MCF 10A (cell line): ENCODE measurements at places on chromosomes 13 and 19. TPM values are rescaled to one million over a fixed set of nuclear protein-coding genes. Genes with fewer than 3 reads are reported as not detected.

Gene OPA3
- total RNA-seq = 16.8 and 17.3 TPM in 2 replicates

Gene FBN3
- total RNA-seq = not detected in 2 replicates

Gene ATP8A2
- total RNA-seq = 0.26 and 0.34 TPM in 2 replicates

Gene ICAM5
- total RNA-seq = 4.7 and 7.7 TPM in 2 replicates

Gene TMIGD2
- total RNA-seq = not detected in 2 replicates

DNA sequence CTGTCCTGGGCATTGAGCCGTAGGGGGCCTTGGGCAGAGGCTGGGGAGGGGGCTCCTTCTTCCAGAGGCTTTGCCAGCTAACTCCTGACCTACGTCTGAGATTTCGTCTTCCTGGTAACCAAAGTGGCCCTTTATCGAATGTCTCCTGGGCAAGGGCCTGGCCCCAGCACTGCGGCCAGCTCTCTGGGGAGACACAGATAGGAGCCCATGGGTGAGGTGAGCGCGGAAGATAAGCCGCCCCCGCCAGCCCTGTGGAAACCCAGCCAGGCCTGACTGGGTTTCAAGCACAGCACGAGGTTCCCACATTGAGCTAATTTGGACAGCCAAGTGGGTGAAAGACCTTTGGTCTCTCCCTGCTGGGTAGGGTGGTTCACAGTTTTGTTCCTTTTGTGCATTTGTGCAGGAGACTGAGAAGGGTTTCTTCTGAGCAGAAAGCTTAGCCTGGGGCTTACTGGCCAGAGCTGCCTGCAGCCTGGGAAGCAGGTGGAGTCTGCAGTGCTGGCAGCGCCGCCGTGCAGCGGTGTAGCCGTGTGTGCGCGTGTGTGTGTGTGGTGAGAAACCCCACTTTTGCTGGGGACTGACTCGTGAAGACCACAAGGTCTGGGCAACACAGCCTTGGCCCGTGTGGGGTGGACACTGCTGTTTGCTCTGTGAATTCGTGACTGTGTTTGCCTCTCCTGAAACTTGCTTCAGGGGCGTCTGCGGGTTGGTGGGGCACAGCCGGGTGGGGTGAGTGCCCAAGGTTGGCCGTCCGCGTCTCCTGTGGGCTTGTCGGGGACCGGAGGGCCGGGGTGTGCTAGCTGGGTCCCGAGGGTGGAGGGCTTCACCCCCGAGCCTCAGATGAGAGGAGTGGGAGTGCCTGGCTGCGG is 2.5 kb downstream of the BSG start:
- peaks cover 27% of the 10 kb centered on the region for H3K36me3 ChIP-seq
- peaks cover 23% of the 10 kb centered on the region for H3K4me1 ChIP-seq
- peak; percentile 59 for DNase-seq
- H3K4me3 ChIP-seq = peak overlapping the region; percentile 85

DNA sequence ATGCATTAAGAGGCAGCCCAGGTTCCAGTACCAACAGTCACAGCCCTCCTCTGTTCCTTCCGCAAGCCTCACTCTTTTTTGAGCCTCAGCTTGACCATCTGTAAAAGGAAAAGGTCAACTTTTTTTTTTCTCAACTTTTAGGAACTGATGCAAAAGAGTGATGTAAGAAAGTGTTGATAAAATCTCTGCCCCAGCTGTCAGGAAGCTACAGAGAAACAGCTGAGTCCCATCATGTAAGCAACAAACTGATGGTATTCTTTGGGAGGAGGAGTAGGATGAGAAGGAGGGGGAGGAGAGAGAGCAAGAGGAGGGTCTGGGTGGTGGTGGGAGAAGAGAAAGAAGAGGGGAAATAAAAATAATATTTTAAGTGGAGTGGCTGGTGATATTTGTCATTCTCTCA is 233.9 kb upstream of the TSHZ3 start:
- H3K27ac ChIP-seq = no peak overlapping the region
- no peaks in the 10 kb centered on the region for H3K27me3 ChIP-seq
- H3K4me1 ChIP-seq = no peaks in the 10 kb centered on the region
- DNase-seq = no peak
- no peaks in the 10 kb centered on the region for H3K36me3 ChIP-seq

DNA sequence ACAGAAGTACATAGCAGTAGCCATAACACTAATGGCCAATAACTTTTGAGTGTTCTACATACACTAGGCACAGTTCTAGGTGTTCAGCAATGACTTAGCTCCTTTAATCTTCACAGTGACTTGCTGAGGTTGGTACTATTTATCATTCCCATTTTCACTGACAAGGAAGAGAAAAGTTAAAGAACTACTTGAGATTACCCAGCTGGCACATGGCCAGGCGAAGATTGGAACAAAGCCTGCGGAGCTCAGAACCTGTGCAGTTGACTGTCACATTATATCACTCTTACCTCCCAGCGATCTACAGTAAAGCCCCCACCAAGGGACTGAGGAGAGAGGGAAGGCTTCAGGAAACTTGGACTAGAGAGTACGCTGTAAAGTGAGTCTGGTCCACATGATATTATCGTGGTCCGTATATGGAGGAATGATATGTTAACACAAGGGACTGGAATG is 42.4 kb upstream of the WDFY2 start:
- H3K27ac ChIP-seq = no peak overlapping the region
- H3K36me3 ChIP-seq = no peaks in the 10 kb centered on the region
- H3K27me3 ChIP-seq = no peaks in the 10 kb centered on the region

DNA sequence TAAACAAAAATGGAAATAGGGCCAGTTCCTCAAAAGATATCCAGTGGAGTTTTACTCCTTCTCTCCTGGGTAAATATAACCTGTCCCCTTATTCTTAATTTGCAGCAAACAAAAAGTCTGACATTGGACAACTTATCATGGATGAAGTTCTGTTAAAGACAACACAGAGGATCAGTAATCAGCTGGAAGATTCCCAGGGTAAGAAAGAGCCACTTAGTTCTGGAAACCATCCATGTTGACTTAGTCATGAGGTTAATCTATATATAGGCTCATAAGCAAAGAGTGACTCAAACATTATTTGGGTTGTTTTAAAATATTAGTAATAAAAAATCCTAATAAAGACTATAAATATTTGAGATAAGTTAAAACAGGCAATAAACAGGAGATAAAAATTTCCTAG is 40.5 kb upstream of the EBPL start:
- no peak overlapping the region for H3K27ac ChIP-seq
- H3K4me1 ChIP-seq = no peaks in the 10 kb centered on the region
- no peaks in the 10 kb centered on the region for H3K27me3 ChIP-seq
- DNase-seq = peak; percentile 43
- no peak overlapping the region for H3K4me3 ChIP-seq

DNA sequence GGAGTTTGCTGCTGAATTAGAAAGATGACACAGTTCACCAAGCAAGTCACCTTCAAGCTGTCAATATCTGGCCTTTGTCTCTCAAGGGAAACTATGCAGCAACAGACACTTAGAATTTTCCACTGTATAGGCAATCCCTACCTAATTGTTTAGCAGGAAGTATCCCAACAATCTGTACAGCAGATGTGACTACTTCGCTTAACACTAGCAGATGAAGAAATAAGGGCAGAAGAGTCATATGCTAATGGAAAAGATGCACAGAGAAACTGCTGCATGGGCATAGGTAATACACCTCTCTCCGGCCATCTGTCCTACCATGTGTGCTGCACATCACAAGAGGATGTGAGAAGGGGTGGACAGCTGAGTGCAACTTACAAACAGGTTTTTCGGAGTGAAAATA is 851.2 kb downstream of the PCDH9 start:
- H3K4me3 ChIP-seq = no peak overlapping the region
- H3K36me3 ChIP-seq = no peaks in the 10 kb centered on the region
- no peaks in the 10 kb centered on the region for H3K4me1 ChIP-seq
- no peak overlapping the region for H3K27ac ChIP-seq
- DNase-seq = no peak
- no peaks in the 10 kb centered on the region for H3K27me3 ChIP-seq

GRCh38 chr19:56139847-56140582 is 1.1 kb upstream of the ZNF444 start:
- no peak for DNase-seq
- peak overlapping the region; percentile 83 for H3K4me3 ChIP-seq
- peak overlapping the region; percentile 86 for H3K27ac ChIP-seq
- peaks cover 36% of the 10 kb centered on the region for H3K4me1 ChIP-seq
- H3K36me3 ChIP-seq = no peaks in the 10 kb centered on the region
- no peaks in the 10 kb centered on the region for H3K27me3 ChIP-seq

DNA sequence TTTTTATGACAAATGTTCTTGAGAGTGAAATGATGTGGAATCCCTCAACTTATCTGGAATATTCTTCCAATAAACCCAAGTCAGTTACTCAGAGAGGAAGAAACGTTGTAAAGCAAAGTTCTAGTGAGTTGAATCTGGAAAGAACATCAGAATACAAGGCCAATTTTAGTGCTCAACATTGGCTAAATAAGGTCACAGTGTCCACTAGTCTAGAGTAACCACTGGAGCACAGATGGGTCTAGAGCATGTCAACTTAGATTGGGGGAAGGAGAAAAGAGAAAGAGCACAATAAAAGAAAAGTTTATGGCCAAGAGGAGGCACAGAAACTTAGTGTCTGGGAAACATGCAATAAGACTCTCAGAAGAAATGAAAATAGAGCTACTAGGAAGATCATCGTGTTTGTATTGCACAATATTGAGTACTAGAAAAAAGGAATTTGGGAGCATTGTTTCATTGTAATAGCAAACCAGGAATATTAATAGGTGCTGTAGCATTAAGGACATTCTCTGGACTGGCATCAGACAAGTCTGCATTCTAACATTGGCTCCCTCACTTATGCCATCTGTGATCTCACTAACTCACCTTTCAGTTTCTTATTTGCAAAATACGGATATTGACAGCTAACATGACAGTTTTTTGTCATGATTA is 1318.5 kb downstream of the PCDH9 start:
- H3K4me3 ChIP-seq = no peak overlapping the region
- H3K4me1 ChIP-seq = peaks cover 28% of the 10 kb centered on the region
- H3K27me3 ChIP-seq = no peaks in the 10 kb centered on the region

- peaks cover 30% of the 10 kb centered on the region for H3K27me3 ChIP-seq
- H3K27ac ChIP-seq = no peak overlapping the region
- peak; percentile 78 for DNase-seq
- no peak overlapping the region for H3K4me3 ChIP-seq
- H3K4me1 ChIP-seq = peaks cover 8% of the 10 kb centered on the region
Measured at GRCh38 chr19:5434970-5435641, 20.1 kb upstream of the ZNRF4 start.

DNA sequence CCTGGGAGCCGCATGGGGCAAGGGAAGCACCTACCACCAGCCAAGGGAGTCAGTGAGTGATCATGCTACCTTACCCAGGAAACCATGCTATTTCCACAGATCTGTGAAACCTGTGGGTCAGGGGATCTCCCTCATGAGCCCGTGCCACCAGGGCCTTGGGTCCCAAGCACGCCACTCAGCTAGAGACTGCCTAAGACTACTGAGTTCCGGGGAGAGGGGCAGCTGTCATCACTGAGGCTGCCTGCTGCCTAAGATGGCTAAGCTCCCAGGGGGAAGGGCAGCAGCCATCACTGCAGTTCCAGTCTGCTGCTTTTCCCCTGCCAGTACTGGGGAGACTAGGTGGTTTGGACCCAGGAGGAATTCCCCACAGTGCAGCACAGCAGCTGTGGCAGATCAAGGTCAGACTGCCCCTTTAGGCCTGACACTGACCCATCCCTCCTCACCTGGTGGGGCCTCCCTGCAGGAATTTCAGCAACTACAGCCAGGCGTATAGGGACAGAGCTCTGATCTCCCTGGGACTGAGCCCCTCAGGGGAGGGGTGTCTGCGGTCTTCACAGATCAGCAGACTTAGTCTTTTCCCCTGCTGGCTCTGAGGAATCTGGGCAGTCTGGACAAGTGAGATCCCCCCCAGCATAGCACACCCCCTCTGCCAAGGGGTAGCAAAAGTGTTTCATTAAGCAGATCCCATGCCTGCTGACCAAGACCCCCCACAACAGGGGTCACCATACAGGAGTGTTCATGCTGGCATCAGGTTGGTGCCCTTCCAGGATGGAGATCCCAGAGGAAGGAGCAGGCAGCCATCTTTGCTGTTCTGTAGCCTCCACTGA is 26.9 kb downstream of the VSTM2B start:
- no peak for DNase-seq
- no peak overlapping the region for H3K4me3 ChIP-seq
- H3K27me3 ChIP-seq = no peaks in the 10 kb centered on the region
- no peaks in the 10 kb centered on the region for H3K36me3 ChIP-seq

- H3K4me3 ChIP-seq = no peak overlapping the region
- H3K27me3 ChIP-seq = no peaks in the 10 kb centered on the region
- no peak overlapping the region for H3K27ac ChIP-seq
- peaks cover 10% of the 10 kb centered on the region for H3K36me3 ChIP-seq
- no peaks in the 10 kb centered on the region for H3K4me1 ChIP-seq
Measured at GRCh38 chr13:100506600-100507422, 81.8 kb downstream of the GGACT start.

- no peaks in the 10 kb centered on the region for H3K27me3 ChIP-seq
- H3K4me1 ChIP-seq = no peaks in the 10 kb centered on the region
- DNase-seq = no peak
- H3K27ac ChIP-seq = no peak overlapping the region
- H3K4me3 ChIP-seq = no peak overlapping the region
Measured at GRCh38 chr19:10237702-10238101, 6.6 kb upstream of the S1PR2 start.

GRCh38 chr13:61774903-61775302 is 359.3 kb upstream of the PCDH20 start:
- no peaks in the 10 kb centered on the region for H3K27me3 ChIP-seq
- no peak overlapping the region for H3K27ac ChIP-seq
- no peak for DNase-seq
- no peak overlapping the region for H3K4me3 ChIP-seq

DNA sequence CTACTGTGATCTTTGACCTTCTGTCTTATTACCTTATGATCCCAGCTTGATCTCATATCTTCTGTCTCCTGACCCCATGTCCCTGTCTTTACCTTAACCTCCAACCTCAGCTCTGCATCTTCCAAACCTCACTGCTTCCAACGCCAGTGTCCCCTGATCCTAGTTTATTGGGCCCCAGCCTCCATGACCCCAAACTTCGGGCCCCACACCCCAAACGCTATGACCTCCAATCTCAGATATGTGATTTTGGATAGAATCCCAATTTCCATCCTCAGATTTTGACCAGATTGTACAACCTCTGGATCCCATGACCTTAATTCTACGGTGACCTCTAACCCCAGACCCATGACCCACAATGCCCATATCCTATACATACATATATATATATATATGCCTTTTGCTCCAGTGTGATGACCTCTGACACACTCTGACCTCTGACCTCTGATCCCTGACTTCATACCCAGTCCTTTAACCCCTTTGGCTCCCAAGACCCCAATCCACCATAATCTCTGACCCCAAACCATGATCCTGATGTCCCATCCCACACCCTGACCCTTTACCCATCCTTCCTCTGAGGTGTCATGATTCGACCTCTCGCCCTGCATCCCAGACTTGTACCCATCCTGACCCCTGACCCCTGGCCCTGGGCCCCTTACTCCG is 3.5 kb downstream of the KLK12 start:
- peaks cover 12% of the 10 kb centered on the region for H3K27me3 ChIP-seq
- peaks cover 6% of the 10 kb centered on the region for H3K4me1 ChIP-seq
- H3K27ac ChIP-seq = no peak overlapping the region
- no peaks in the 10 kb centered on the region for H3K36me3 ChIP-seq
- no peak for DNase-seq

- H3K36me3 ChIP-seq = no peaks in the 10 kb centered on the region
- H3K4me3 ChIP-seq = no peak overlapping the region
- no peak for DNase-seq
- no peak overlapping the region for H3K27ac ChIP-seq
- H3K4me1 ChIP-seq = no peaks in the 10 kb centered on the region
Measured at GRCh38 chr13:45886466-45886865, 34.9 kb upstream of the SIAH3 start.

- no peak overlapping the region for H3K4me3 ChIP-seq
- H3K27ac ChIP-seq = no peak overlapping the region
- no peaks in the 10 kb centered on the region for H3K36me3 ChIP-seq
- DNase-seq = no peak
Measured at GRCh38 chr13:27461940-27462584, 11.7 kb upstream of the MTIF3 start.
